Activated CD8-positive, alpha-beta memory T cell treated with anti-CD3 and anti-CD28 coated beads for 1 hour (primary cell): ENCODE measurements at places on chromosomes 4 and X.

DNA sequence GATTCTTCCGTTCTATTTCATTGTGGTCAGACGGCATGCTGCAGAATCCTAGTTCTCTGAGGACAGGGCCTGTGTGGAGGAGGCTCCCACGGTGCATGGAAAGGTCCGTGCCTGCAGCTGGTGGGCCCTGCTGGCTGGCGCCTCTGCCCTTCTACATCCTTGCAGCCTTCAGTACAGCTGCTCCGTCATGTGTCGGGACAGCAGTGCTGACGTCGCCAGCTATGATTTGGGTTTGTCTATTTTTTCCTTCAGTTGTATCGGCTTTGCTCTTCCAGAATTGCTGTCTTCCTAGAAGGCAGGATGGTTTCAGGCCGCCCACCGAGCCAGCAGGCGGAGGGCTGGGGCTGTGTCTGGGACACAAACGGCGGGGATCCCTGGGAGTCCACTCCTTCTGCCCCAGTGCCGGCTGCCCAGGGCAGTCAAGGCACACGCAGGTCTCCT lies 32.1 kb upstream of the CPLX1 start:
- DNase-seq = no peak

DNA sequence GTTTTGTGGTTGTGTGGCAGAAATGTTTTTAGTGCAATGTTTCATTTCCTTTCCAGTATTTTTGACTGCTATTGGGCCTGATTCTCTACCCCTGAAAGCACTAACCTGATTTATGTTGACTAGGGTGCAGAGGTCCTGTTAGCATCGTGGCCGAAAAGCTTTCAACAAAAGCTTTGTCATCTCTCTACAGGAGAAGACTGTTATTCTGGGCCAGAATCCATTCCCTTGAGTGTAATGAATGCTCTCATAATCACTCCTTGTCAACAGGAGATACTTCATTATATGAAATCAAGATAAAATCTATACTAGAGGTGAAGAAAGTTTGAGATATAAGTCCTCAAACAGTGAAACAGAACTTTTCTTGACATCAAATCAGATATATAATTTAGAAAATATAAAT lies 195.5 kb downstream of the ZNF330 start:
- no peak for DNase-seq

DNA sequence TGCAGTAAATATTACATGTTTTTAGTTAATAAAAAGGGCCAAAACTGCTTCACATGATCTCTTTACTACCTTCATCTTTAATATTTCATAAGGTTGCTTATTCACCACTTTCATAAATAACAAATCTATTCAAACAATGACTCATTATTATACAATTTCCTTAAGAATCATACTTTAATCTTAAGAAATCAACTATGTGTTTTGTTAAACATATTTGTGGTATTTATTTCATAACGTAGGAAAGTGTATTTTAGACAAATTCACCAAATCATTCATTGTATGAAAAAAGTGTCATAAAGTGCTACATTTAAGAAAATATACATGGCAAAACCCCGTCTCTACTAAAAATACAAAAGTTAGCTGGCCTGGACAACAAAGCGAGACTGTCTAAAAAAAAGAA lies 150.5 kb upstream of the RXFP1 start:
- DNase-seq = no peak

GRCh38 chrX:45154033-45154360 lies 46.7 kb downstream of the DIPK2B start:
- no peak for DNase-seq

- DNase-seq = no peak
Measured at GRCh38 chr4:119835613-119835910, 207.0 kb upstream of the PDE5A start.

GRCh38 chr4:122668241-122668640 lies 47.4 kb upstream of the IL21 start:
- no peak for DNase-seq

DNA sequence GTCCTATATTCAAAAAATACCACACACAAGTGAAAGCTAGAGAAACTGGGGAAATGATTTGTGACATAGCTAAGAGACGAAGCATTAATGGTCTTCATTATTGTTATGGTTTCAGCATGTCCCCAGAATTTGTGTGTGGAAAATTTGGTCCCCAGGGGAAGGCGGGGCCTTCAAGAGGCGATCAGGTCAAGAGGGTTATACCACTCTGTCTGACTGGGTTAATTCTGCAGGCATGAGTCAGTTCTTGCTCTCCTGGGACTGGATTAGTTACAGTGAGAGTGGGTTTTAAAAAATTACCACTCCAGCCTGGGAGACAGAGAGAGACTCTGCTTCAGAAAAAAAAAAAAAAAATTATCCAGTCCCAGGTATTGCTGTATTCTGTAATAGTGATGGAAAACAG lies 2.1 kb upstream of the MTNR1A start:
- no peak for DNase-seq

- DNase-seq = no peak
Measured at GRCh38 chrX:108516184-108516583, 76.5 kb downstream of the COL4A5 start.

- no peak for DNase-seq
Measured at GRCh38 chr4:186979961-186980745, 256.5 kb upstream of the FAT1 start.

- no peak for DNase-seq
Measured at GRCh38 chrX:136344320-136344719, 43.6 kb downstream of the ADGRG4 start.
